NCI-H774 (cell line): ENCODE measurements at places on chromosomes 7 and 10.

DNA sequence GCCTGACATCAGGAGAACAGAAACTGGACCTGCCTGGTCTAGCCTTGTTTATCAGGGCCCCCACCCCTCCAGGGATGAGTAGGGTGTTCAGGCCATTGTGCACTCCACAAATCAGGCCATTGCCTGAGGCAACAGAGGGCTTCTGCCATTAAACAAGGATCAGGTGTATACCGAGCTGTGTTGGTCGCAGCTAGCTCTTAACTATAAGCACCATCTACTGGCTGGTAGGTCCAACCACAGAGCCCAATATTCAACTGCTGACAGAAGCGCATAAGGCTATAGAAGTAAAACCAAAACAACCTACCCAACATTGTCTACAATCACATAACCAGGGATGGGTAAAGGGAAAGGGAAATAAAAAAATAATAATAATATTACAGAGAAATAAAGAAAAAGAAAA is 451.7 kb upstream of the TEX47 start:
- no peak for DNase-seq

DNA sequence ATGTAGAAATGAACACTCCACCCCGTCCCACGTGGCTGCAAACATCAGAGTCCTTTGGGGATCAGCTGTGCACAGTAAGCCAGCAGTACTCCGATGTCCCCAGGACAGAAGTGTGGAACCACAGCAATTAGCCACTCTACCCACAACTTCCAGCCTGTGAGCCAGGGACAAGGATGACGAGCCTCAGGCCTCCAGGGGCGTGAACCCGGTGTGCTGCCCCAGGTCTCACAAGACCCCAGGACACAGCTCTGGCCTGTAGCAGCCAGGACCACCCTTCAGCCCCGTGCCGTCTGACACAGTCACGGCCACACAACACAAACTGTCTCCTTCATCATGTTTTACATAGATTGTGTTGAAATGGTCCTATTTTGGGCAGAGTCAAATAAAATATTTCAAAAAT is 113.0 kb upstream of the DIP2C start:
- no peak for DNase-seq

- DNase-seq, result peak; percentile 7
Measured at GRCh38 chr10:12902135-12902572, 99.4 kb downstream of the CCDC3 start.

DNA sequence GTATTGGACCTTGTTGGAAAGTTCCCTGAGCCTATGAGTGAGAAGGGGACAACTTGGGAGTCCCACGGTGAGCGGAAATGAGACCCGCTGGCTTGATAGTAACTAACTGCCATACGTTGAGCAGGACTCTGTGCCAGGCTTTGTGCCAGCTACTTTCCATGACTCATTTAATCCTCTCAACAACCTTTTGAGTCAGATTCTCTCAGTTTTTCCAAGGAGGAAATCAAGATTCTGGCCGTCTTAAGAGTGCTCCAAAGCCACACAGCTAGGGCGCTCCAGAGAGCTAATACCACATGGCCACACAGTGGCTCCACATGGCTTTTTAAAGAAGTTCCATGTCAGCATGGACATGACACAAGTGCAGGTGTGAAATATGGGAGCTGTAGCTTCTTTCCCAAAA is 55.7 kb downstream of the NOD1 start:
- no peak for DNase-seq

DNA sequence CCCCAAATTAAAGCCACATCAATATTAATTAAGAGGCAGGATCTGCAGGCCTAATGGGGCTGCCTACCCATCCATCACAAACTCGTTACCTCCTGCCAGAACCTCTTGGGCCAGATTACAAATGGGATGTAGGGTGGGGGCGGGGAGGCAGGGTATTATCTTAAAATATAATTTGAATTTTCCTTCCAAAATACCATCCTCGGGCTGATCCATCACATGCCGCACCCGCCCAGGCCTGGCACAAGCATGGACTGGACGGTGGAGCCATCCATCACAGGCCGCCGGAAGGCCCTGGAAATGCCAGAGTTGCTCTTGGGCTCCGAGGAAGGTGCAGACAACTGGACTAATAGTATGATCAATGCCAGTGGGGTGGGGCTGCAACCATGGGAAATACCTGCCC is 212.8 kb downstream of the GRID1 start:
- DNase-seq, result no peak

- no peak for DNase-seq
Measured at GRCh38 chr10:13956826-13957225, 370.1 kb downstream of the PRPF18 start.

DNA sequence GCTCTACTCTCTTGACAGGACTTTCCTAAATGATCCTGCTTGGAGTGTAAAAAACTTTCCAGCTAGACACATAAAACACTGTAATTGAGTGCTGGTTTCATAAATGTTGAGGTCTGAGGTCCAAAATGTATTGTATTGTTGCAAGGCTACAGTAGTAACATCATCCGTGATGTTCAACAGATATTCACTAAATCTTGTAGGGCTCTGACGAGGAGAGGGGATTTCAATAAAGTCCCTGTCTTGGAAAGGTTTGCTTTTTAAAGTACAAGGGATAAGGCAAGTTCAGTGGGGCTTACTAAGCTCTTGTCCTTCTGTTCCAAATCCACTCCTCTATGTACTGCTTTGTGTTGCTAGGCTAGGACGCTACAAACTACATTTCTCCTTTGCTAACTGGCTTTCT is 48.9 kb downstream of the FHIP2A start:
- no peak for DNase-seq

DNA sequence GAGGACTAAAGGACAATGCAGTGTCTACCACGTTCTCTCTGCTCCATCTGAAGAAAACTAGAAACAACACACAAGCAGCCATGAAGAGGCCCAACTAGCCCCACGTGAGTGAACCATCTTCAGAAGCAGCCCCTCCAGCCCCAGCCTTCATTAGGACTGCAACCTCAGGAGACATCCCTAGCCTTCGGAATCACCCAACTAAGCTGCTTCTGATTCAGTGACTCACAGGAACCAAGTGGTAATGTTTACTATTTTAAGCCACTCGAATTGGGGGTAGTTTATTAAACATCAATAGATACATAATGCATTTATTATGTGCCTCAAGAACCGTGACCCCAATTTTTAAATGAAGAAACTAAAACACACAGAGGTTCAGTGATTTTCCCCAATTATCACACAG is 22.6 kb downstream of the ARHGAP12 start:
- no peak for DNase-seq

DNA sequence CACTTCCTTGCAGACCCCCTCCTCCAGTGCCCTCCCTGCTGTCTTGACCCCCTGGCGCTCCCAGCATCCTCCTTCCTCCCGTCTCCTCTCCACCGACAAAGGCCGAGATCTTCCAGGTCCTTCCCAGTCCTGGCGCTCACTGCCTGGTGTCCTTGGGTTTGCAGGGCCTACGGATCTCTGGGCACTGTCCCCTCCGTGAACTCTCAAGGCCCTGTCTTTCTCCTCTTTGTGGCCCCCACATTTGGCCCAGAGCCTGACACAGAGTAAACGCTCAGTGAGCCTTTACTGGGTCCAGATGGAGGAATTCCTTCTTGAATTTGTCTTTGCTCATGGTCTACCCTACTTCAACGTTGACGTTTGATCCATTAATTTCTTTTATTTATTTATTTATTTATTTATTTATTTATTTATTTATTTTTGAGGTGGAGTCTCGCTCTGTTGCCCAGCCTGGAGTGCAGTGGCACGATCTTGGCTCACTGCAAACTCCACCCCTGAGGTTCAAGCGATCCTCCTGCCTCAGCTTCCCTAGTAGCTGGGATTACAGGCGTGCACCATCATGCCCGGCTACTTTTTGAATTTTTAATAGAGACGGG is 29.7 kb downstream of the TMEM270 start:
- DNase-seq, result no peak

- peak; percentile 80 for DNase-seq
Measured at GRCh38 chr7:8379264-8379663, 54.1 kb upstream of the NXPH1 start.

- DNase-seq, result no peak
Measured at GRCh38 chr10:28410420-28411135, 107.7 kb upstream of the MPP7 start.

- no peak for DNase-seq
Measured at GRCh38 chr7:154994996-154995395, 7.9 kb downstream of the PAXIP1 start.

GRCh38 chr10:101438881-101439391 is 85.0 kb downstream of the BTRC start:
- no peak for DNase-seq

DNA sequence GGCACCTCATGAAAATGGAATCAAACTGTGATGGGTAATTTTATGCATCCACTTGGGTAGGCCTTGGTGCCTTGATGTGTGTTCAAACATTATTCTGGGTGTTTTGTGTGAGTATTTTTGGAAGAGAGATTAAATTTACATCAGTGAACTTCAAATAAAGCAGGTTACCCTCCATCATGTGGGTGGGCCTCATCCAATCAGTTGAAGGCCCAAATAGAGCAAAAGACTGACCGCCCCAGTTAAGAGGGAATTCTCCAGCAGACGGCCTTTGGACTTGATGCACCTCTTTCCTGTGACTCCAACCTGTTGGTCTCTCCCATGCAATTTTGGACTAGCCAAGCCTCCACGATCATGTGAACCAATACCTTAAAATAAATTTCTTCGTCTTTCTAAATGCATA is 97.7 kb upstream of the DPP6 start:
- no peak for DNase-seq

DNA sequence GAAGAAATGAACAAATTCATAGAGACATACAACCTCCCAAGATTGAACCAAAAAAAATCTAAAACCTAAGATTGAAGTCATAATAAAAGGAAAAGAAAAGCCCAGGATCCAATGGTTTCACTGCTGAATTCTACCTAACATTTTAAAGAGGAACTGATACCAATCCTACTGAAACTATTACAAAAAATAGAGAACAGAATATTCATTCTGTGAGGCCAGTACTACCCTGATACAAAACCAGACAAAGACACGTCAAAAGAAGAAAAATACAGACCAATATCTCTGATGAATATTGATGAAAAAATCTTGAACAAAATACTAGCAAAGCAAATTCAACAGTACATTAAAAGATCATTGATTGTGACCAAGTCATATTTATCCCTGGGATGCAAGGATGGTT is 128.5 kb upstream of the STEAP1 start:
- DNase-seq, result no peak

GRCh38 chr10:55174419-55174818 is 373.4 kb upstream of the PCDH15 start:
- DNase-seq, result no peak

DNA sequence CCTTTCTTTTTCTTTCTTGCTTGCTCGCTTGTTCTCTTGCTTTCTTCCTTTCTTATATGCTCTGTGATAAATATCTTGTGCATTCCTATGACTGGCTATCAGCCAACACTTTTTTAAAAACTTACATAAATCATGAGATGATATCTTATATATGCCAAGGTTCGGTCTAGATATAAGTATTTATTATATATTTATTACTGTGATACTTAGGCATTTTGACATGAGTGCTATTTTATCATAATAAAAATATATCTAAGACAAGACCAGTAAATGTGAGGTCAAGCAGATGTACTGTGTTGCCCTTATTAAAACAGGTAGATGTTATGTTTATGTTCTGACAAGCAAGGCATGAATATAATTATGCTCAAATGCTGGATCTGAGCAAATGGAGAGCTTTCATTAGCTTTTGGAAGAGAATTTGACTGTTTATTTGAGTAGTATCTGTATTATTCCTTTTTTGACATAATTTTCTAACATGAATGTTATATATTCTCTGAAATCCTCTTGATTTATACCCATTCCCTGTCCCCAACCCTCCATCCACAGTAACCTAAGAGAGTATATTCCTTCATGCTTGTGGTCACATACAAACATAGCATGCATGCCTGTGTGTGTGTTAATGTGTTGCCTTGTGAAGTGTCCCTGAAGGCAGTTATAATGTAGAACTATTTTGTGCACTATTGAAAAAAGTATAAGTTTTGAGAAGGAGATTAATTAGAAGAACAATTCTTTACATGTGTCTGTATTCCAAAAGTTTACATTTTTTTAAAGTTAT is 158.0 kb downstream of the HDAC9 start:
- DNase-seq, result no peak

- DNase-seq, result no peak
Measured at GRCh38 chr10:58993480-58994221, 182.8 kb upstream of the PHYHIPL start.

DNA sequence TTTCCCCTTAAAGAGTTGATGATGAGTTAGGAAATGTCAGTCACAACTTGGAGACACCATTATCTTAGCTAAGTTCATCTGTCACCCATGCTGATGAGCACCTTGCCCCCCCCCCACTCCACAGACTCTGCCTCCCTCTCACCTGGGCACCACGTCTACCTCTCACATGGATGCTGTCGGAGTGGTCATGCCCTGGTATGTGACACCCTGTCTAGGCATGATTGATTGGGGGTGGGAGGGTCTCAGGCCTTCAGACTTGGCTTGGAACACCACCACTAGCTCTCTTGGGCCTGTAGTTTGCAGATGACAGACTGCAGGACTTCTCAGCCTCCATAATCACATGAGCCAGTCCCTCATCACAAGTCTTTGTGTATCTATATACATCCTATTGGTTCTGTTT is 78.0 kb downstream of the WDR37 start:
- DNase-seq, result no peak

DNA sequence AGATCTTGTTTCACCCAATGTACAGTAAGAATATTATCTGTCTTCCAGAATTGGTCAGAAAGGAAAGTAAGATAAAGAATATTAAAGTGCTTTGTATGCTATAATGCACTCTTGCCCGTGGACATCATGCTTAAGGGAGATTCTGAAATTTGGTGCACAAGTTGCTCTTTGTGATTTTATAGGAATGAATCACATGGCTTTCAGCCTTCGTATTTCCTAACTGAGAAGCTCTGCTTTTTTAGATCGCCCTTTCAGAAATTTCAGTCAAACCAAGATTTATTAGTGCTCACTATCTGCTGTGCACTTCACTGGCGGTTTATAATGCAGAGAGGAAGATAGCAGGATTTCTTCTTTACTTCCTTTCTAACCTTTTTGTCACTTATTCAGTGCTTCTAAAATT is 1248.5 kb upstream of the LRRN3 start:
- no peak for DNase-seq

DNA sequence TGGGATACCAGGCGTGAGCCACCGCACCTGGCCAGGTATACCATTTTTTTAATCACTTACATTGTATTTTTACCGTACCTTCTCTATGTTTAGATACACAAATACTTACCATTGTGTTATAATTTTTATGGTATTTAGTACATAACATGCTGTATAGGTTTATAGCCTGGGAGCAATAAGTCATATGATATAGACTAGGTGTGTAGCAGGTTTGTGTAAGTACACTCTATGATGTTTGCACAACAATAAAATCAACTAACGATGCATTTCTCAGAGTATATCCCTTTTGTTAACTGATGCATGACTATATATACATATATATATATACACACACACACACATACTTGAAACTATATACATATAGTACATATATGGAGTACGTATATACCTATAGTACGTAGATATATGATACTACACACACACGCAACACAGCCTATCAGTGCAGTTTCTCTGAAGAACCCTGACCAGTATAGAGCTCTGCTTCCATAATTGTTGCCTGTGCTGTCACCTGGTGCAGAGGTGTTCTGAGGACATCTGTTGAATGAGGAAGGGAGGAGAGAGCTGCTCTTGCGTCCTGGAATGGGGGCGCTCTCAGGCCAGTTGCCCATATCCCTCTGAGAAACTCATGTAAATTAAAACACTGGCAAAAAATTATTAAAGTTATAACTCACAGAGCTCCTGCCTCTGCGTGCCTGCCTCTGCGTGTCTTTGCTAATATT is 315.3 kb downstream of the FGFR2 start:
- DNase-seq, result no peak

GRCh38 chr10:116827214-116827671 is 22.1 kb upstream of the ENO4 start:
- no peak for DNase-seq
